CD4-positive, alpha-beta T cell (primary cell): ENCODE measurements at places on chromosomes 13 and 19. TPM values are rescaled to one million over a fixed set of nuclear protein-coding genes. Genes with fewer than 3 reads are reported as not detected.

KIR2DL1 gene
- total RNA-seq = not detected

KLK10 gene
- not detected for total RNA-seq

LONP1 gene
- 91.0 TPM for total RNA-seq

URAD gene
- not detected for total RNA-seq

FRY gene
- 18.4 TPM for total RNA-seq

LILRA5 gene
- 1.5 TPM for total RNA-seq

C19orf12 gene
- total RNA-seq = 7.7 TPM

SYCN gene
- total RNA-seq = not detected
